NCI-H1694 treated with DMSO at 0.1 percent for 48 hours (cell line): ENCODE measurements at places on chromosomes 2 and 18.

DNA sequence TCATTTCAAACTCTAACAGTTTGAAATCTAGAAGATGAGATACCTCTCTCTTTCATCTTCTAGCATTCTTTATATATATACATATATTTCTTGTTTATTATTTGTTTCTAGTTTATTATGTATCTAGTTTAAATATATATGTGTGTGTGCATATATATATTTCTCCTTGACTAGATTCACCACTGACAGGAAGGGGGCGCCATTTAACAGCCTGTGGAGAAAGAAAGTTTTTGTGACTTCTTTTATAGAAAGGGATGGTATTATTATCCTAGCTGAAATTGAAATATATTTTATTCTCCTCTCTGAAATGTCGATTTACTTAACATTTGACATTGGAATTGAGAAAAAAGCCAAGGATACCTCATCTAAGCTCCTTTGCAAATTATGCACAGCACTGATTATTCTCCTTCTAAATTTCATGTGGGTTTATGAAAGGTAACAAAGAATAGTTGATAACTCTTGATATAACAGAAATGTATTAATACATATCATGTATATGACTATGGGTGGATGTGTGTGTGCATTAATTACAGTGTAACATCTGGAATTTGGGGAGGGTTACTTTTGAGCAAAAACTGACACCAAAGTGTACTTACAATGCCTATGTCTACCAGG, 160.7 kb upstream of the NT5C1B start:
- DNase-seq: peak; percentile 72

- no peak for DNase-seq
Observed at GRCh38 chr2:103402336-103402735, 640.5 kb downstream of the TMEM182 start.

- no peak for DNase-seq
Observed at GRCh38 chr2:79039944-79040343, 14.4 kb downstream of the REG3G start.

GRCh38 chr2:114192362-114192761, 250.1 kb upstream of the DPP10 start:
- DNase-seq: no peak

GRCh38 chr2:105313877-105314276, 15.7 kb downstream of the TGFBRAP1 start:
- no peak for DNase-seq

DNA sequence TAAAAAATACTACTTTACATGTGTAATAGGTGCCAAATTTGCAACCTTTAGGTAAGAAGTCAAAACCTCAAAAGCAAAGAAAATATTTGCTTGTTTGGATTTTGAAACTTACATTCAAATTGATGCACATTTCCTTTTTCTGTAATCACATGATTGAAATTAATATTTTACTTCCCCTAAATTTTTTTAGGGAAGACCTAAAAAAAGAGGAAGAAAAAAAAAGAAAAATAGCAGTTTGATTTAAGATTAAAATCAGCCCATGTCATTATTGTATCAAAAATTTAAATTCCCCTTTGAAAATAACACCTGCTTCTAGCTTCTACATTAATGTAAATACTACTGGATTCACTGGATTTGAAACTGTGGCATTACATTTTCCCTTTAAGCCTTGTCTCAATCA, 68.2 kb upstream of the STON1 start:
- no peak for DNase-seq

DNA sequence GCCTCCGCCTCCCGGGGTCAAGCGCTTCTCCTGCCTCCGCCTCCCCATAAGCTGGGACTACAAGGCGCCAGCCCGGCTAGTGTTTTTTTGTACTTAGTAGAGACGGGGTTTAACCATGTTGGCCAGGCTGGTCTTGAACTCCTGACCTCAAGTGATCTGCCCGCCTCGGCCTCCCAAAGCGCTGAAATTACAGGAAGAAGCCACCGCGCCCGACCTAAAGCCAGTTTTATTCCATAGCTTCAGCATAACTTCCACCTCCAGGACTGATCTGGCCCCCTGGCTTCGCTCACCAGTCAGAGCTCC, 783 bp upstream of the TXNL4A start:
- DNase-seq: no peak

DNA sequence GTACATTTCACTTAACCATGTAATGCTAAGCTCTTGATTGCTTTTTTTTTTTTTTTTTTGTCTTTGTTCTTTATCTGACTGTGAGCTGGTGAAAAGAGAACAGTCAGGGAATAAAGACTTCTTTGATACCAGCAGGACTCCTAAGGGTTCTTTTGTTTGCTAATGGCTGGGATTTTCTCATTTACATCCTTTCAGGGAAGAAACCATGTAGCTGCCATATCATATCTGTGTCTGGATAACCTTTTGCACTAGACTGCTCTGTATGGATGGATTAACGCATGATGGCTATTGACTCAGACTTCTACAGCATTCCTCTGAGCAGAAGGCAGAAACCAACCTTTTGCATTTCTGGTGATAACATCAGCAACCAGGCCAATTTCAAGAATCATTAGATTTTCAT, 504.0 kb downstream of the LRRTM4 start:
- DNase-seq: no peak

GRCh38 chr2:228409493-228409892, 228.0 kb upstream of the SPHKAP start:
- DNase-seq: no peak

- DNase-seq: no peak
Observed at GRCh38 chr2:173997269-173997668, 32.1 kb upstream of the SP3 start.

DNA sequence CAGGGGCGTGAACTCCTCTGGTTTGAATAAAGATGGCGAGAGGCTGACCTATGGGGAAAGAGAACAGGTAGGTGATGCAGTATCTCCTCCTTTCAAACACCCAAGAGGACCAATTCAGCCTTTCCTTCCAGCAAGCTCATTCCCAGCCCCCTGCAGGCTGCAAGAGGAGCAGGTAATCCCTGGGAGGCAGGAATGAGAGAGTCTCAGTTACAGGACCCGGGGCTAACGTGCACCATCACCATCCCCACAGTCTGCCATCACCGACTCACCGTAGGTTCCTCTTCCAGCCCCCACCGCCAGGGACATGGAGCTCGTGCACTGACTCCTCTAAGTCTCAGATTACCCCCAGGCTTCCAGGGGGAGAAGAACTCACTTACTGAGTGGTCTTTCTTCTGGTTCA, 26.7 kb downstream of the XDH start:
- no peak for DNase-seq

GRCh38 chr2:127479219-127479825, 47.0 kb downstream of the IWS1 start:
- DNase-seq: peak; percentile 73

GRCh38 chr2:101745711-101746694, 48.5 kb downstream of the MAP4K4 start:
- no peak for DNase-seq

DNA sequence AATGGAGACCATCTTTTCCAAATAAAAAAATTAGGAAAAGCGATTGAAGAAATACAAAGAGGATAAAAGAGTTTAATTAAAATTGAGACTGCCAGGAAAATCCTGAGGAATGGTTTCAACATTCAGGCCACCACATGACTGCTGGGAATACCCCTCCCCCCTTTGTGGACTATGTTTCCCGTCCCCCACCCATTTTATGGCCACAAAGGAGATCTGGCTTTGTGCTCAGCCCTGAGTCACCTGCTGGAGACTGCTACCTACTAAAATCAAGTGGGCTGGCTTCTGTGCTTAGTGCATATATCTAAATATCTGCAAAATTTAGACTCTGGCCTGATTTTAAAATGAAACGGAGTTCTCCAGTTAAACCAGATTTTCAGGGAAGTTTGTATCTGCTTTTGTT, 10.1 kb downstream of the RND3 start:
- no peak for DNase-seq

DNA sequence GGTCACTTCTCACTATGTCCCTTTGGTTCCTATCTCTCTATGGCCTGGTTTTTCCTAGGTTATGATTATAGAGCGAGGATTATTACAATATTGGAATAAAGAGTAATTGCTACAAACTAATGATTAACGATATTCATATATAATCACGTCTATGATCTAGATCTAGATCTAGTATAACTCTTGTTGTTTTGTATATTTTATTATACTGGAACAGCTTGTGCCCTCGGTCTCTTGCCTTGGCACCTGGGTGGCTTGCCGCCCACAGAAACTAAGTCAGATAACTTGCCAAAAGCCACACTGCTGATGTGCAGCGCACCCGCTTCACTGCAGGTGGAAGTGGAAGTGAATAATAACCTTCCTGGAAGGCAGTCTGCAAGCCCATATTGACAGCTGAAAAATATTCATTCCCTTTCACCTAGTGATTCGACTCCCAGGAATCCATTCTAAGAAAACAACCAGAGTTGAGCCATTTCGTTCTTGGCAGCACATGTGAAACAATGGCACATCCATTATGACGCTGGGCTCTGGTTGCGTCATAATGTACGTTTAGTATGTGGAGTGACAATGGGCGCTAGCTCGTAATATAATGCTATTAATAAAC, 725 bp upstream of the ANKRD53 start:
- peak; percentile 30 for DNase-seq

DNA sequence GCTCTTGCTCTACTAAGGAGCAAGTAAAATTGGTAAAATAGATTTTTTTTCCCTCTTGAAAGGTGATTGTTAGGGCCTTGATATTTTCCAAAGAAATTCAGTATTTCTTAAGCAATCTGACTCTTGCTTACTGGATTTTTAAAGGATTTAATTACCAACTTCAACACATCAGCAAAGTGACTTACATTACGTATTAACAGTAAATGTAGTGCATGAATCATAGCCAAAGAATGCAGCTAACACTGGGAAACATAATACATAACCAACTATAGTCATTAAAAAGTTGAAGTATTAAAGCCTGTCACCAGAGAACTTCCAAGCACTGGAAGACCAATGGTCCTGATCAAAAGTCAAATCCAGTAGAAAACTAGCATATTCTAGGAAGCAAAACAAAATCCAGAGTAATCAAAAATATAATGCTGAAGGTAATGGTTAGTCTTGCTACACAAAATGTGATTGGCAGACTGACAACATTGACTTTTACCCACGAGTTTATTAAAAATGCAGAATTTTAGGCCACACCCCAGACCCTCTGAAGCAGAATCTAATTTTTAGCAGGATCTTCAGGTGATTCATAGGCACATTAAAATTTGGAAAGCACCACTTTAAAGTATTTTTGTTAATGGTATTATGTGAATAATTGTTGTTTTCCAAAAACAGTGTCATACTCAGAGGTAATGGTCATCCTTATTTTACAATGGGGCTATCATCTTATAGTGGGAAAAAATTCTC, 31.8 kb upstream of the CAVIN2 start:
- DNase-seq: no peak

DNA sequence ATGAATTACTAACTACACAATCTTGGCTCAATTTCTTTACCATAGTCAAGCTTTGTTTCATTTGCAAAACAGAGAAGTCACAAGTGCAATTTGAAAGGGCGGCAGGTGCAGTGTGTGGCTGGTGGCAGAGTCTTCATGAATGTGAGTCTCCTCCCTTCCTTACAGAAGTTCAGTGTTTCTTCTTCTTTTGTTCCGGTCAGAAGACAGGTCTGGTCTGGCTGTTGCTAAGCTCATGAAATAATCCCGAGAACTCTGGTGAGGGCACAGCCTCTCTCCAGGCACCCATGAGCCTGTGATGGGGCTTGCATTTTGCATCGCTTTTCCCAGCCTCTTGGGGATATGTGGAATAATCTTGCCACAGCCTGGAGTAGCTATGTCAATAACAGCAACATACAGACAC, 824.8 kb upstream of the SALL3 start:
- no peak for DNase-seq

GRCh38 chr2:74414881-74415761, 6.3 kb downstream of the C2orf81 start:
- DNase-seq: no peak

DNA sequence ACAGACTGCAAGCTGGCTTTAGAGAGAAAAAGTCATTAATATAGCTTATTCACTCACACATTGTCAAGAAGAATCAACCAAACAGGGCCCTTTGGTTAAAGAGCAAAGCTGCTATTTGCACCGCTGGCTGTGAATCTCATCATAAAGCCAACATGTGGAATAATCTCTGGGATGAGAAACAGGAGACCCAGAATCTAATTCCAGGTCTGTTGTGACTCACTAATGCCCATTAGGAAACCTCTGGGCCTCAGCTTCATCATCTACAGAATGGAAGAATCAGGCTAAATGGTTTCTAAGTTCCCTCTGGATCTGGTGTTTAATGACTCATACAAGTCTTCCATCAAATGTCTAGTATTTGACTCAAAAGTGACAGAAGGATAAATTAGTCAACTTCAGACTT, 591.7 kb upstream of the DDX18 start:
- DNase-seq: no peak

- DNase-seq: no peak
Observed at GRCh38 chr2:207790898-207791297, 21.2 kb upstream of the FZD5 start.

GRCh38 chr18:12843420-12844350, 40.4 kb downstream of the PTPN2 start:
- DNase-seq: no peak

DNA sequence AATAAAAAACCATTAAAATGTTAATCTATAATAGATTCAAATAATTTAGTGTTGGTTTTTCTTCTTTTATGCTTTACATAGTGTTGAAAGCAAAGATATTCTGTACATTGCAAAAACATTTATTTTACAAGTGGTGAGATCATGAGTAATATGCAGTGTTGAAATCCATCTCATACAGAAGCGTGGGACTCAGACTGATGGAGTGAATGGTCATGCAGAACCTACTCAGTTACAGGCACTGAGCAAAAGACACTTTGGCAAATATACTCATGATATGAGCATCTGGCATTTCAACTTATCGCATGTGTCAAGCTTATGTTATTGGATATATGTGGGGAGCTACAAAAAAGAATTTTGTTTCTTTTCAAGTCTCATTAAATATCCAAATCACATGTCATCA, 620.2 kb upstream of the NETO1 start:
- DNase-seq: no peak

- DNase-seq: no peak
Observed at GRCh38 chr2:127053731-127054603, 53.0 kb downstream of the BIN1 start.

DNA sequence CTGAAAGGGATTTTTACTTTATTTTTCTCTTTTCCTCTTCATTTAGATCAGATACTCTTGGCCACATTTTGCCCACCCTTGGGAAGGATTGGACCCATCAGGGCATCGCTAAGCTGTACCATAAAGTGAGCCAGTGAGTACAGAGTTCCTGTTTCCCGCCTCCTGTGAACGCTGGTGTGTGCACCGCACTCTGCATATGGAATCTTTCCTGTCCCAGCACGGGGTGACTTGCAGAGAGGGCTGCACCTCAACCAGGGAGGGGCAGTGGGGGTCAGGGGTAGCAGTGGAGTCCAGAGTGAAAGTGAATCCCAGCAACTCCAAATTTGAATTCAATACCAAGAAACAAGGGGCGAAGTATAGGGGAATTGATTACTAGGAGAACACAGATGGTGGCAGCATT, 58.6 kb downstream of the LPIN1 start:
- DNase-seq: no peak

- DNase-seq: peak; percentile 65
Observed at GRCh38 chr18:34122724-34123334, 101.9 kb downstream of the NOL4 start.
